ENCODE measurements at places on chromosomes 1 and 21. TPM values are rescaled to one million over a fixed set of nuclear protein-coding genes. Genes with fewer than 3 reads are reported as not detected.
A peak's percentile ranks its signal among the peaks of the same experiment; 100 is the strongest.

Gene SELE
- total RNA-seq = 14.0 TPM

Gene E2F2
- 8.1 TPM for total RNA-seq

Gene CYP4A22
- total RNA-seq = not detected

Gene SH2D1B
- not detected for total RNA-seq

Gene CATSPERE
- total RNA-seq = 1.9 TPM

Gene PTPN7
- 1.4 TPM for total RNA-seq

Gene BGLAP
- 0.99 TPM for total RNA-seq

Gene DCST2
- 0.49 TPM for total RNA-seq

Gene RCOR3
- total RNA-seq = 38.8 TPM

DNA sequence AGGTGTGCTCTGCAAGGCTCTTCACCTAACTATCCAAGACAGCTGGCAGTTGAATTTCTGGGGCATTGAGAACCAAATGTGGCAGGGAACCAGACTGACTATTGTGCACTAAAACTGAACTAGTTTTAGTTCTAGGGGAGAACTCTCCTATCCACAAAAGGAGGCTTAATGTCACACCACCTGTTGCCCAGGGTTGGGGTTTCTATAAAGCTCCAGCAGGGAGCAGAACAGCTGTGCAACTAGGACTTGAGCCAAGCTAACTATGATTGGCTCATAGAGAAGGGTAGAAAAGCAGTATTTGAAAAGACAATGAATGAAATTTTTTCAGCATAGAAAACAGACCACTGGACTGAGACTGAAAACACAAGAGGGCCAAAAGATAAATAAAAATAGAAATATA, 53.3 kb upstream of the FGGY start:
- DNase-seq = no peak

- DNase-seq = no peak
Measured at GRCh38 chr1:41682149-41682548, 197.7 kb upstream of the EDN2 start.

- DNase-seq = no peak
Measured at GRCh38 chr1:65339866-65340468, 30.6 kb downstream of the DNAJC6 start.

GRCh38 chr1:179146476-179146875, 64.6 kb downstream of the TOR3A start:
- no peak for DNase-seq

GRCh38 chr1:155513300-155513916, 49.2 kb downstream of the ASH1L start:
- DNase-seq = no peak

- DNase-seq = no peak
Measured at GRCh38 chr1:109271458-109271857, 11.5 kb downstream of the PSRC1 start.

GRCh38 chr1:87129038-87129437, 199.6 kb upstream of the LMO4 start:
- no peak for DNase-seq

DNA sequence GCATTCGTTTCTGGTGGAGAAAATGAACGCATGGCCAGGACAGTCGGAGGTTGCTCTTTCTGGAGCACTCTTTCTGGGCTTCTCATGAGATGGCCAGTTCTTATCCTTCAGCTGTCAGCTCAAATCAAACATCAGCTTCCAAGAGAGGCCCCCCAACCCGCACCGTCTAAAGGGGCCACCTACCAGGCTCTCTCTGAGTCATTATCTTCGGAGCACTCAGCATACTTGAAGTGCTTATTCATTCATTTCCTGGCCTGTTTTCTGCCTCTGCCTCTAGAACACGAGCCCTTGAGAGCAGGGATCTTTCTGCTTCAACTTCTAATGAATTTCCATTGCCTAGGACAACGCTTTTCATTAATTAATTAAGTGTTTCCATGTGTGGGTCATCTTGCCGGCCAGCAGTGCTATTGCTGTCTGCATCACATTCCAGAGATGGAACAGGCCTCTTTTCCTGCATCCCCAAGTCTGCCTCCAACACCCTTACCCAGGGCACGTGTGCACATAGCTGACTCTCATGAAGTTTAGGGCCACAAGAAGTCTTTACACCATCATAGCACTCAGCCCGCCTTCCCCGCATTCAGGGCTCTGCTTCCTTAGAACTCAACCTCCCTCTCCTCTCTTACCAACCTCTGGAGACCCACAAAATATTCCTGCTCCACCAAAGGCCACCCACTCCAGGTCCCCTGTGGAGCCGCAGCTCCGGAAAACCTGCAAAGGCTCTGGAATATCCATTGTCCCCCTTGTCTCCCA, 52.1 kb upstream of the LAPTM5 start:
- no peak for DNase-seq

DNA sequence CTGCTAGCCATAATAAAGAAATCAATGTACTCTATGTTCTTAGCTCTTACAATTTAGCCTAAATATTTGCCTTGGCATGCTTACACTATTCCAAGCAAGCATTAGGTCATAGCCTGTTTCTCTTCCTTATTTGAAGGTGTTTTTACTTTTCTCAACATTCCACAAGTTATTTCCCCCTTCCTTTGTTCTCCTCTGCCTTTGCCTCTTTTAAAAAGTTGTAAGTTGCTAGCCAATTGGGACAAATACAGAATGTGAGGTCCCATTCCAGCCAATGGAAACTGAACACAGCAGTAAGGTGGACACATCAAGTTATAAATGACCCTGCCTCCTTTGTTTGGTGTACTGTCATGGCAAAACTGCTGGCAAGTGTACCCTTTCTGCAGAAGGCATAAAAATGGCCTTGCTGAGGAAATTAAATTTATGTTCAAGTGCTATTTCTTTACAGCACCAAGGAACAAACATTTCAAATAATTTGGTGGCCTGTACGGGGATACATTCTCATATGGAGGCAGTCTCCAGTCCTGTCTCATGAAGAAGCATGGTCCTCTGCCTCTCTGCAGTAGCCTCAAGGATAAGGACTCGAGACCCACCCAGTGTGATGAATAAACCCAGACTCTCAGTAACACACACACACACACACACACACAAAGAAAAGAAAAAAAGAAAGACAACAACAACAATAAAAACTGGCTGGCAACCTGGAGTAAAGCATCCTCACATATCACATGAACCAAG, 28.8 kb upstream of the FMO1 start:
- no peak for DNase-seq

DNA sequence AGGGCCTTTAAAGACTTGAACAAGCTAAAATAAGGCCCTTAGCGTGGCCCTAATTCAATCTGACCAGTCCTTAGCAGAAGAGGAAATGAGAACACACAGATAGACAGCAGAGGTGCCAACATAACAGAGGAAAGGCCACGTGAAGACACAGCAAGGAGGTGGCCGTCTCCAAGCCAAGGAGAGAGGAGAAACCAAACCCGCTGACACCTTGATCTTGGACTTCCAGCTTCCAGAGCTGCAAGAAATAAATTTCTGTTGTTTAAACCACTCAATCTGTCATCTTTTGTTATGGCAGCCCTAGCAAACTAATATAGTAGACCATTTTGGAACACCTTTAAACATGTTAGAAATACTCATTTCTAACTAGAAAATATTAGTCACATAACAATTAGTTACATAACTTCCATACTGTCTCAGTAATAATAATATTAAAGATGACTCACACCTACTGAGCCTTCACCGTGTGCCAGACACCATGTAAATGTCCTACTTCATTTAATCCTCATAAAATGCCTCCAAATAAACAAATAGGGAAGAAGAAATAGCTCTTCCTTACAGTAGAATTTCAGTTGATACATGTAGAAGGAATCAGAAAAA, 47.9 kb downstream of the S1PR1 start:
- DNase-seq = no peak

DNA sequence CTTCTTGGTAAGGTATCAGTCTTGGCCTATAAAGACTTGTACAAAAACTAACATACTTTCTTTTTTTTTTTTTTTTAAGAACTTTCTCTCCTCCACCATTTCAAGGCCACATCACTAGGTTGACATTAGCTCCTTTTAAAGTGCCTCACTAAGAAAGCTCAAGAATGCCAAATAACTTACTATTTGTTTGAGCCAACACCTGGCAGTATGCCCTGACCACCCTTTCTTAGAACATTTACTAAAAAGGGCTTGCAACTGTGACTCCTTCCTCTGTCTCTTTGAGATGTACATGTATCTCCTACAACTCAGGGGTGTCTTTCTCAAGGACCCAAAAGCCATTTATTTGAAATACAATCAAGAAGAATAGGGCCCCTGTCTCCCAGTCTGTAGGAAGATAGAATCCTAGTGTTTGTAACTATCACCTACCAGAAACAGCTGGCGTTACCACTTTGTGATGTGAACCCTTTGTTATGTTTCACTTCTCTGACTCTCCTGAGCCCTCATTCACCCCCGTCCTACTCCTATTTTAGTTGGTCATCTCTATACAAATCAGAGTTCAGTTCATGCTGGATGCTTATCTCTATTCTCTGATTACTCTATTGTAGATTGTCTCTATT, 12.2 kb upstream of the SAMD13 start:
- DNase-seq = no peak

GRCh38 chr1:167132301-167133010, 38.6 kb downstream of the STYXL2 start:
- no peak for DNase-seq

DNA sequence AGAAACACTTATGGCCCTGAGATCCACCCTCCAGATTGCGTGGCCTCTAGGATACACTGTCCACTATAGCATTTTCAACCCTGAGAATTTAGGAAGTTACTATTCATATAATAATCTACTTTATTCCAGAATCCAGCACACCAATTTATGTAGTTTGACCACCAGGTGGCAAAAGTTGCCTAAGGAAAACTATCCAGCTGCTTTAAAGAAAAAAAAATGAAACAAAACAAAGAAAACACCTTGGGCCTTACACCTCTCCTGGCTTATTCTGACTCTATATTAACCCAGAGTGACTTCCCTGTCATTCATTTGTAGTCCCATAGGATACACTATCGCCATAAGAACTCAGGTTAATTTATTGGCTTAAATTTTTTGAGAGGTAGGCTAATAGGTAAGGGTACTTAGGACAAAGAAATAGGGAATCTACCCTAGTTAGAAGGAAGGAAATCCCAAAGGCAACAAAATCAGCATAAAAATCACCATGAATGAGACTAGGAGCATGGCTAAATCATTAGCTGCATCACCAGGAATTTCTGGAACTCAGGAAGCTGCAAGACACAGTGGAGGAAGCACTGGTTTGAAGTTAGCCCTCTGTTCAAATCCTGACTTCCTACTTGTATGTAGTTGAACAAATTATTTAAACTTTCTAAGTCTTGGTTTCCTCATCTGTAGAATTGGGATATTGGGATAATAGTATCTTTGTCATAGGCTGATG, 107.5 kb downstream of the SPAG17 start:
- peak; percentile 38 for DNase-seq

DNA sequence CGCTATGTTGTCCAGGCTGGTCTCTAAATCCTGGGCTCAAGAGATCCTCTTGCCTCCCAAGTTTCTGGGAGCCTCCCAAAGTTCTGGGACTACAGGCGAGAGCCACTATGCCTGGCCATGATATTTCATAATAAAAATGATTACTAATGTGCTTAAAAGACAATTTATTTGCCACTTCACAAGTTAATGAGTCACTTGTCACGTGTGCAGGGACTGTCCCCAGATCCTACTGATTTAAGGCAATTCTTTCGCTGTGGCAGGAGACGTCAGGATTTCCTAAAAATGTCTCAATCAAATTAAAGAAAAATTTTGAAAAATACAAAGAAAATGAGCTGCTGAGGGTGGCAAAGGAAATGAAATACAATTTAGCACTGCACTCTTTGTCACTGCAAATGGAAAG, 43.5 kb downstream of the B3GALNT2 start:
- DNase-seq = no peak

DNA sequence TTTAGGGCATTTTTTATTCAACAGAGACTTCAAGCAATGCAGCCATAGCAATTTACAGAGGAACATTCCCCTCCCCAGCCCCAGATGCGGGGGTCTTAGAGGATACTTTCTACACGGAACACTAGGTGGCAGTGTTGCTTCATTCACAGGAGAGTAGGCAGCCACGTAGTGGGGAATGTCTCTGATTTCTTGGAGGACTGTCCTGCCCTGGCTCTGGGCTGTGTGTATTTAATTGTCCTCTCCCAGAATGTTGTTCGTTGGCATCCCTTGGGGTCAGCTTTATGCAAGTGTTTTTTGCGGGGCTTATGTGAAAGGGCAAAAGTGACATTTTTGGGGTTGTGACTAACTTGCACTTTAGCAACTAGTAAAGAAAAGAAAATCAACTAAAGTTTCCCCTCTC, 96.9 kb downstream of the PAPPA2 start:
- DNase-seq = peak; percentile 78

GRCh38 chr1:53107570-53108322, 34.7 kb downstream of the SLC1A7 start:
- DNase-seq = no peak

GRCh38 chr1:73903092-73903491, 294.9 kb downstream of the LRRIQ3 start:
- DNase-seq = no peak
